Fibroblast of upper back skin (primary cell): ENCODE measurements at places on chromosomes 3 and 15.
A peak's percentile ranks its signal among the peaks of the same experiment; 100 is the strongest.

GRCh38 chr15:59229453-59229852 is 22.8 kb downstream of the LDHAL6B start:
- DNase-seq: no peak

DNA sequence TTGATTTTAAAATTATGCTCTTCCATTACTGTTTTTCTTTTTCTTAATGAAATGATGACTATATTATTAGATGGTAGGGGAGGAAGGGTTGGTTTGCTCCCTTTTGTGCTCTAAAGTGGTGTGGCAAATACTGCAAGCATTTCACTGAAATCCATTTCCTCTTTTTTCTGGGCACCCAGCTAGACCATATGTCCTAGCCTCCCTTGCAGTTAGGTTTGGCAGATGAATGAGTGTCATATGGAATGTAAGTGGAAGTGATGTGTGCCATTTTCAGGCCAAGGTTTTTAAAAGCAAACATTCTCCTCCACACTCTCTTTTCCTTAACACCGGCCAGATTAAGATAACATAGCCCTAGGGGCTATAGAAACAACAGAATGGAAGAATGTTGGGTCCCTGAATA is 363.0 kb downstream of the FGF12 start:
- no peak for DNase-seq

DNA sequence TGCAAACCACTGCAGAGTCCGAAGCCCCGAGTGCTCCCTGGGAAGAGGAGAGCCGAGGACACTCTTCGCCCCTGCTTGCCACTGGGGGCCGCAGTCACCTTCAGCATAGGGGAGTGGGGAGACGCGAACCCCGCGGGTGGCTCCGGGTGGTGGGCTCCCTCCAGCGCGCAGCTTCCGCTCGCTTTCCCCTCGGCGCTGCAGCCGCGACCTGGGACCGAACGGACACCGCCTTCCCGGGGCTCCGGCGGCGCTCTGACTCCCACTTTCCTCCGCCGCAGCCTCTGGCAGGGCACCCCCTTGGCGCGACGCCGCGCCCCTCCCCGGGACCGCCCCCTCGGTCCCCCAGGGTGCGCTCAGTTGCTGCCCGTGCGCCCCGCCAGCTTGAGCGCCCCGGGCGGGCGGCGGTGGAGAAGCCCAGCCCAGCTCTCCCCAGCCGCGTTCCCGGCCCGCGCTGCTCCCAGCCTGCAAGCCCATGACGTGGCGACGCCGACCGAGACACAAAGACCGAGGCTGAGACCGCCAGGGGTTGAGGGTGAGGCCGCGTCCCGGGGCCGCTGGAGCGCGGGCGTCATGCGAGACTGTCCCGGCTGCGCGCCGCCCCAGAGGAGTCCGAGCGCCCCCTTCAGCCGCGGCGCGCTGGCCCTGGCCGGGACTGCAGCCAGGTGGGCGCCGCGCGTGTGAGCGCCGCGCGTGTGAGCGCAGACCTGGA is at the start of gene MINAR1:
Gene MINAR1, plus strand, starts transcription at position 701 of the 709 bp plus-strand sequence. CDS start 23,812 bp downstream, outside the sequence.
- peak; percentile 65 for DNase-seq

DNA sequence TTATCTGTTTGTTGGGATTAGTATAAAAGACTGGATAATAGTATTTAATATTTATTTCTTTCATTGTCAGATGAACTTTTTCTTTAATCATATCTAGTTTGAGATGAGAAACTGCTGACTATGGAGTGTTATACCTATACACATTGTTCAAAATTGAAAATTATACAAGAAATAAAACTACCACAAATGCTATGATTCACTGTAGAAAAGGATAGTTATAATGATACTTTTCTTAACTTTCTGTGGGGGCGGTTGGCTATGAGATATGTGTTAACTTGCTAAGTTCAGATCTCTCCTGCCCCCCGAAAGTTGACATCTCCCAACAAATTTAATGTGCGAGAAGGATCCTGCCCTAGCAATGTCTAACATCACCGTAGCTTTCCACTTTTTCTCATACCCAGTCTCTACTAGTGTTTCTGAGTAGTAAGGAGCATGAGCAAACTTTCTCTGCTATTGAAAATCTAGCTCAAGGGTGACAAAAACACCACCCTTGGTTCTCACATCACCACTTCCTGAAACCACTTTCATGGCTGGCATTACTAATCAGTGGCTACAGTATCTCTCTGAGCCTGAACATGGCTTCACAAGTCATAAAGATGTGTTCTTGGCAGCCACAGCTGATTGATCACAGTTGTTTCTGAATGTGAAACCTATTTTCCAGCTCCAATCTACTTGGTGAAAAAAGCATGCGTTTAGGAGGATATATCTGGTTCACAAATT is 15.8 kb upstream of the SAMMSON start:
- DNase-seq: no peak

DNA sequence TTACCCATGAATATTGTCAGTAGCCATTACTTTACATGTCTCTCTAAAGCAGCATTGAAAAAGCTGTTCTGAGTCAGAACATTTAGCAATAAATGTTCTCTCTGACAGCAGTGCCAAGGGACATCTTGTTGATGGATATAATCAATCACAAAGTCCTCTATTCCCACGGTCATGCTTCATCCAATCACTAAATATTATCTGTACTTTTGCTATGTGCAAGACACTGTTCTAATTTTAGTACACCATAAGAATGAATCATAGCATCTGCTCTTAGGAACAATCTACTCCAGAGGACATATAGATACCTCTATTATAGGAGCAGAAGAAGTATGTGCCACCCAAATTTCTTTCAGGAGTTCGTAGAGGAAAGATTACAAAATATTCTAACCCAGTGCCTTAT is 142.5 kb upstream of the MBNL1 start:
- peak; percentile 84 for DNase-seq

DNA sequence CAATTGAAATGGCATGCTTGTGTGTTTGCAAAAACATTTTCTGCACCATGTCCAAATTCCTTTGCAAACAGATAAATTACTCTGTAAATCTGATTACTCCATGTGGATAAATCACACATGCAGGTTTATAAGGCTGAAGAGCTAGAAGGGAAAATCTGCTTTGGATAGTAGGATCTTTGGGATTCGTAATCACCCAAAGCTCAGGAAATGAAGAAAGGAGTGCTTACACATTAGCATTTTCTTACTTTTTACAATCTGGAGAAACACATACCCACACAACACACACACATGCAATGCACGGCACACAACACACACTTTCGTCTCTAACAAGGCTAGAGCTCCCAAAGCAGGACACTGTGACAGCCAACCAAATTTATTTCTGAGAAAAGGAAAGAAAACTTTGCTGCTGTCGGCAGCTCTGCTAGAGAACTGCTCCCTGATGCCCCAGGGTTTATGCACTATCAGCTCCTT is 2.1 kb downstream of the LSAMP start:
- DNase-seq: peak; percentile 55

DNA sequence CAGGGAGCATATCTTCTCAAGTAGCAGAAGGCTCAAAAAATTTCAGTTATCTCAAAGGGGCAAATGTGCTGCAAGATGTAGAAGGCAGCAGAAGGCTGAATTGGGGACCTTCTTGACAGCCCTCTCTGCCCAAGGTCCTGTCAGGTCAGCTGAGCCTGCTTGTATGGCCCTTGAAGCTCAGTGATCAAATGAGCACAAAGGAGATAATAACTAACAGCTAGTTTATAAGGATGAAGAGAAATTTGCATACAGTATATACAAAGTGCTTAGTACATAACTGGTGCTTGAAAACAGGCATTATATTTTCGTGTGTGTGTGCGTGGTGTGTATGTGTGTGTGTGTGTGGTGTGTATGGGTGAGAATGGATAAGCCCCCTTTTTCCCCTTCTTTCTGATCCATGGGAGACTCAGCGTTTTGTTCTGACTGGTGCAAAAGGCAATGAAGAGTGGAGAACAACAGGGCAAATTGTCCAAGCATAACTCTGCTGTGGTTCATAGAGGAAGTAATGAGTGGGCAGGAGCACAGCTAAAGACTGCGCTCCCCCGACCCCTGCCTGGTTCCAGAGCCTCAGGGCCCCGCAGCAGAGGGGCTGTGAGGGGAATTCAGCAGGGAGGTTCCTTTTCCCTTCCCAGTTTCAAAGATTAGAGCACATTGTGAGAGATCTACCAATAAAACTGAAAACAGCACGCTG is 356.8 kb upstream of the NR2F2 start:
- DNase-seq: no peak

DNA sequence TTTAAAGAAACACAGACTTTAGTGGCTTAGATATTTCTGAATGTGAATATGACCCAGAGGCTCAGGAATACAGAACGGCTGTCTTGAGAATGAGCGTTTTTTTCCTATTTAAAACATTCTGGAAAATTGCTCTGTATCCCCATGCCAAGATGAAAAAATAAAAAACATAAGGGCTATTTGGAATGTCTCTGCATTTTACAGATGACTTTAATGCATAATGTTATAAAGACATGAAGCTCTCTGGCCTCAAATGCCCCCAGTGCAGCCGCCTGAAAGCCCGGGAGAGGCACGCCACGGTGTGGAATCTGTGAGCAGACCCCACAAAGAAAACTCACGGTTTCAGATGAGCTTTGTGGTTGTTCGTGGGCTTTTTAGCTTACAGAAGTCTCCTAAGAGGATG is 322.5 kb upstream of the ICE2 start:
- DNase-seq: peak; percentile 29

GRCh38 chr3:45473841-45474240 is 85.5 kb downstream of the LARS2 start:
- peak; percentile 81 for DNase-seq

DNA sequence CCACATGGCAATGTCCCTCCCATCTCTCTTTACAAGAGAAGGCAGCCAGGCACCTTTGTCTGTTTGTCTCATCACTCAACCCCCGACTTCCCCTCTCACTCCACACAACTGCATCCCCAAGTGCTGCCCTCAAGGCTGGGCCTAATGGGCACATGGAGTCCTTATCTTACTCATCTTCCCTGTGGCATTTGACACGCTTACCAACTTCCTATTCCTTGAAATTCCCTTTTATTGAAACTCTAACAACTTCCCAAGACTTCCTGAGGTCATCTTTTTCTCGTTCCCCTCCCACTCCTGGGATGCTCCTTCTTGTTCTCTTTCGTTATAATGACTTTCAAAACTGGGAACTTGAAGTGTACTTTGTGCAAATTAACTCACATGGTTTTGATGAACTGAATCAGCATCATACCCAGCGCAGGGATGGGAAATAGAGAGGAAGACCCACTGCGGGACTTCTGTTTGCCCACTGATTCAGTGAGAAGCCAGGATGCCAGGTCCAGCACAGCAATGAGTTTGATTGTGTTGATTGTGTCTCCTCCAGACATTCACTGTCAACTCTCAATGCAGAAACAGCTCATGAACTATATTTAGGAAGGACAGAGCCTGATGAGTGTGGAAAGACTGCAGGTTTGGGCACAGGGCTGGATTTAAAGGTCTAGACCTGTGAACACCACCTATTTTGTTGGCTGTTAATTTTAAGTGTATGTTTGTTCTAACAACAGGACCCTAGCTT is 104.7 kb upstream of the TNIK start:
- DNase-seq: no peak

DNA sequence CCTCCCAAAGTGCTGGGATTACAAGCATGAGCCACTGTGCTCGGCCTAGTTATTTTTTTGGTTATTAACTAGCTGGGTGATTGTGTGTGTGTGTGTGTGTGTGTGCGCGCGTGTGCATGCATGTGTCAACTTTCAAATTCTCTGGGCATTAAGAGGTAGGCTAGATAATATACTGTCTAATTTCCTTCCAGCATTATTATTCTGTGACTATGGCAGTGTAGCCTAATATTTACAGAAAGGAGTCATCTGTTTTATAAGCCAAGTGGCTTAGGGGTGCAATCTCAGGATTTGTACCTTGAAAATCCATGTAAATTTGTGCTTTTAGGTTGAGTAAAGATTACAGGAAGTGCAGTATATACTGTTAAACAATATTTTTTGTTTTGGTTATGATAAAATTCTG is 85.1 kb upstream of the ZBTB20 start:
- DNase-seq: no peak

- no peak for DNase-seq
These were observed 372.3 kb downstream of the SV2B start for GRCh38 chr15:91472316-91472756.

DNA sequence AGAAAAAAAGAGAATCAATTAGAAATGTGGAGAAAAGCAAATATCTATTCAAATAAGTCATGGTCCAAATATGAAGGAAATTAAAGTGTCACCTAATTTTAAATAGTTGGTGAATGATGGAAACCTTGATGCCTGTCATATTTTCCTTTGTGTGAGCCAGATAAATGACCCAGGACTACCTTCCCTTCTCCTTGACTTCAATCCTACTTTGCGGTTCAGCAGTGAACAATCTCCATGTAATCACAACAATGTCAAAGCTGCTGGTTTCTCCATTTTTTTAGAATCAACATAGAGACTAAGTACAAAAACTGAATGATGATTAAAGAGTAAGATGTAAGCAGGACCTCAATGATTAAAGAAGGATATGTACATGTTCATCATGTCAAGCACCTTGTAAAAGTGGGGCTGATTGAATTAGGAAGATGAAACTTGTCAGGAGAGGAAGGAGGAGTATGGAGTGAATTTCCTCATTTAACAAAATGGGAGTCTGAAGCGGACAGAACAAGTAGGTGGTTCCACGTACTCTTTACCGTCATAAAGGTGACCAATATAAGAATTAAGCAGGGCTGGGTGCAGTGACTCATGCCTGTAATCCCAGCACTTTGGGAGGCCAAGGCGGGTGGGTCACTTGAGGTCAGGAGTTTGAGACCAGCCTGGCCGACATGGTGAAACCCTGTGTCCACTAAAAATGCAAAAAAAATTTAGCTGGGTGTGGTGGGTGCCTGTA is 43.1 kb downstream of the TRPM1 start:
- no peak for DNase-seq

DNA sequence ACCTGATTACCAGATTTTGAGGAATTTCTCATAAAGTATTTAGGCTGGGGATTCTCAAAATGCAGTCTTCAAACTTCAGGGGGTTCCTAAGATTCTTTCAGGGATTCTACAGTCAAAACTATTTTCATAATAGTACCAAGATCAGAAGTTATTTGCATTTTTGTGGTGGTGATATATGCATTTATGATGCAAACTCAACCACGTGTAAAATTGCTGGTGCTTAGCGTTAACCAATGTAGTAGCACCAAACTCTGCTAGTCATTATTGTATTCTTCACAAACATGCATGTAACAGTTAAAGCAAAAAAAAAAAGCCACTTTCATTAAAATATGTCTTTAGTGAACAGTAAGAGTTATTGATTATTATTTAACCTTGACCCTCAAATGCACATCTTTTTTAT is 274.9 kb upstream of the DNAJC19 start:
- peak; percentile 28 for DNase-seq

DNA sequence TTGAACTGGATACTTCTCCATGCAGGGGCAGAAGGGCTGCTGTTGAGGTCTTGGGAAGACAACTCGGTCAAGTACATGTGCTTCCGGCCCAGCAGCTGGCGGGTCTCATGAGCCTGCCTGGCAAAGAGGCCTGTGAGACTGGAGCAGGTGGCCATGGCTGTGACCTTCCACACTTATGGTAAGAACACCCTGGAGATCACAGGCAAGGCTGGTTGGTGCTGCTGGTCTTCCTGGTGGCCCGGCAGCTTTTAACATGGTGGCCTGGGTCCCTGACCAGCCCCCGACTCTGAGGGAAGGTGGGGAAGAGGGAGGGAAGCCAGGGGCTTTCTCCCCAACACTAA is 15.4 kb downstream of the CHRD start:
- no peak for DNase-seq

- DNase-seq: no peak
These were observed 239.3 kb downstream of the FEZF2 start for GRCh38 chr3:62134061-62134496.
